ENCODE measurements at places on chromosomes 16 and 17.
A peak's percentile ranks its signal among the peaks of the same experiment; 100 is the strongest.

DNA sequence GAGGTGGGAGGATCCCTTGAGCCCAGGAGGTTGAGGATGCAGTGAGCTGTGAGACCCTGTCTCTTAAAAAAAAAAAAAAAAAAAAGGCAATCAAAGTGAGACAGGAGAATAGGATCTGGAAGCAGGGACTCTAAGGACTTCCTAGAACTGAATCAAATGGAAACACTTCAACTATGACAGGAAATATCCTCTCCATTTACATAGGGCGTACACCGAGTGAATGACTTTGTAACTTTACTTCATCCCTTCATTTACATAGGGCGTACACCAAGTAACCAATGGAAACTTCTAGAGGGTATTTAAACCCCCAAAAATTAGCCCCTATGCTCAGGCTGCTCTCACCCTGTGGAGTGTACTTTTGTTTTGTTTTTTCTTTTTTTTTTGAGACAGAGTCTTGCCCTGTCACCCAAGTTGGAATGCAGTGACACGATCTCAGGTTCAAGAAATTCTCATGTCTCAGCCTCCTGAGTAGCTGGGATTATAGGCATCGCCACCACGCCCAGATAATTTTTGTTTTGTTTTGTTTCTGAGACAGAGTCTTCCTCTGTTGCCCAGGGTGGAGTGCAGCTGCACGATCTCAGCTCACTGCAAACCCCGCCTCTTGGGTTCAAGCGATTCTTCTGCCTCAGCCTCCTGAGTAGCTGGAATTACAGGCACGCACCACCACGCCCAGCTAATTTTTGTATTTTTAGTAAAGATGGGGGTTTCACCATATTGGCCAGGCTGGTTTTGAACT is 9.6 kb upstream of the PRPSAP1 start:
- no peak for DNase-seq

DNA sequence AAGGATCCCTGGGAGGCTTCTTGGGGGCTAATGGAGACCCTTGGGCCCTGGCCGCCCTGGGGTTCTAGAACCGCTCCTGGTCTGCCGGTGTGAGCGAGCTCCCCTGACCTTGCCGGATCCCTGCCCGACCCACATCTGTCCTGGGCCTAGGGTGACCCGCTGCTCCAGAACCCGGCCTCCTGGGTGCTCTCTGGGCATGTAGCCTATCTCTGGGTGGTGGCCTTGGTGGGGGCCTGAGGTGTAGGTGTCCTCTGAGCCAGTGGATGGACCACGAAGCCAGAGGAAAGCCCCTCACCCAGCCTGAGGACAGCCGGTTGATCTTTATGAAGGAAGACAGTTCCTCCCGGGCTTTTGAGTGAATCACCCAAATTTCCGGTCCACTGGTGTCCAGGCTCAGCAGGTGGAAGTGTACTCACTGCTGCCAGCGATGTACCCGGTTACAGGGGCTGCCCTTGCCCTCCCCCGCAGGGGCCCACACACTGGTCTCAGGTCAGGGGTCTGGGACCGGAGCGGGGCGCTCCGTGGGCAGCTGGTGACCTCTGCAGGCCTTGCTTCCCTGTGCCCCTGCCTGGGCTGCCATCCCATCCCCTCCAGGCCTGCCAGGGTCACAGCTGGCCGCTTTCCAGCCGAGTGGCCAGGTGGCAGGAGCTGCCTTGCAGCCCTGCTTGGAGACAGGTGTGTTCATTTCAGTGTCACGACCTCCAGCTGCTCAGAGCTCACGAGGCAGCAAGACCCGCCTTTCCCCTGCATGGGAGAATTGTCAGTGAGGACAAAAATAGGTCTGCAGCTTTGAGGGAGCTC is 10.5 kb upstream of the GSE1 start:
- no peak for DNase-seq

DNA sequence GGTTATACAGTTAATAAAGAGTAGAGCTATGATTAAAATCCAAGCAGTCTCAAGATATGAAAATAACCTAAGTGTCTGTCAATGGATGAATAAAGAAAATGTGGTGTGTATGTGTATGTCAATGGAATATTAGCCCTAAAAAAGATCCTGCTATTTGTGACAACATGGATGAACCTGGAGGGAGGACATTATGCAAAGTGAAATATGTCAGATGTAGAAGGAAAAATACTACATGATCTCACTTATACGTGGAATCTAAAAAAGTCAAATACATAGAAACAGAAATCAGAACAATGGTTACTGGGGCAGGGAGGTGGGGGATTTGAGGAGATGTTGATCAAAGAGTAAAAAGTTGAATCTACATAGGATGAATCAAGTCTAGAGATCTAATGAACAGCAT is 20.4 kb downstream of the BRIP1 start:
- DNase-seq, result no peak

DNA sequence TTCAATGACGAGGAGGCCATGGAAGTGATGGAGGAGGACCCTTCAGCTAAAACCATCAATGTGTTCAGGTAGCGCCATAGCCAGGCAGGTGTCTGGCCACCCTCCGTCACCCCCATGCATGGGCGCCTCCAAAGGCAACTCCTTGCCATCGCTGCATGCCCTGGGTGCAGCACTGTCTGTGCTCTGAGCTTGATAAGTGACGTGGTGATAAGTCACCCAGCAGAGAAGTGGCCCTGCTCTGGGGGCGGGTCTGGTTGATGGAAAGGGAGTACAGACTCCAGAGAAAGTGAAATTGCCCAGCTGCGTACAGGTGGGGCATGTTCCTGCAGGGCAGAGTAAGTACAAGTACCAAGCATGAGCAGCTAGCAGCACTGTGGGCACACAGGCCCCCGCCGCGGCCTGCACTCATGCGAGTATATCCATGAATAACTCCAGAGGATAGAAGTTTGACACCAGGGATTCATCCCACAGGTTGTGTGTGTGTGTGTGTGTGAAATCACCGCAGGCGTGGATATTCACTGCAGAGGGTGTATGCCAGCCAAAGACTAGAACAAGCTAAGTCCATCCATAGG is 13.1 kb downstream of the DNAI2 start:
- no peak for DNase-seq

GRCh38 chr17:81434072-81434471 is 38.8 kb downstream of the BAHCC1 start:
- no peak for DNase-seq

- no peak for DNase-seq
These were observed 38.2 kb downstream of the KSR1 start for GRCh38 chr17:27494192-27495091.

- peak; percentile 92 for DNase-seq
These were observed 532 bp downstream of the KDM6B start for GRCh38 chr17:7834542-7834956.

GRCh38 chr16:69031877-69032301 is 73.6 kb upstream of the HAS3 start:
- no peak for DNase-seq

GRCh38 chr16:27177031-27177774 is 26.1 kb upstream of the KDM8 start:
- DNase-seq, result no peak

GRCh38 chr16:57867000-57867561 is 64.8 kb upstream of the KIFC3 start:
- DNase-seq, result no peak

GRCh38 chr17:74960570-74961342 is 11.8 kb downstream of the HID1 start:
- no peak for DNase-seq

DNA sequence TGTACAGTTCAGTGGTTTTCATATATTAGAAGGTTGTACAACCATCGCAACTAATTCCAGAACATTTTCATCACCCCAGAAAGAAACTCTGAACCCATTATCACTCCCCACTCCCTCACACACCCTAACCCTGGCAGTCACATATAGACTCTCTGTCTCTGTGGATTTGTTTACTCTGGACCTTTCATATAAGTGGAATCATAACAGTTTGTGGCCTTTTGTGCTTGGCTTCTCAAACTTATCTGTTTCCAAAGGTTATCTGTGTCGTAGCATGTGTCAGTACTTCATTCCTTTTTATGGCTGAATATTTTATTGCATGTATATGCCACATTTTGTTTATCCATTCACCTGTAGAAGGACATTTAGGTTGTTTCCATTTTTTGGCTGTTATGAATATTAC is 12.4 kb downstream of the TENT4B start:
- no peak for DNase-seq

GRCh38 chr16:49335828-49336227 is 37.8 kb upstream of the C16orf78 start:
- no peak for DNase-seq

GRCh38 chr17:17801800-17802481 is 34.8 kb downstream of the SREBF1 start:
- no peak for DNase-seq

DNA sequence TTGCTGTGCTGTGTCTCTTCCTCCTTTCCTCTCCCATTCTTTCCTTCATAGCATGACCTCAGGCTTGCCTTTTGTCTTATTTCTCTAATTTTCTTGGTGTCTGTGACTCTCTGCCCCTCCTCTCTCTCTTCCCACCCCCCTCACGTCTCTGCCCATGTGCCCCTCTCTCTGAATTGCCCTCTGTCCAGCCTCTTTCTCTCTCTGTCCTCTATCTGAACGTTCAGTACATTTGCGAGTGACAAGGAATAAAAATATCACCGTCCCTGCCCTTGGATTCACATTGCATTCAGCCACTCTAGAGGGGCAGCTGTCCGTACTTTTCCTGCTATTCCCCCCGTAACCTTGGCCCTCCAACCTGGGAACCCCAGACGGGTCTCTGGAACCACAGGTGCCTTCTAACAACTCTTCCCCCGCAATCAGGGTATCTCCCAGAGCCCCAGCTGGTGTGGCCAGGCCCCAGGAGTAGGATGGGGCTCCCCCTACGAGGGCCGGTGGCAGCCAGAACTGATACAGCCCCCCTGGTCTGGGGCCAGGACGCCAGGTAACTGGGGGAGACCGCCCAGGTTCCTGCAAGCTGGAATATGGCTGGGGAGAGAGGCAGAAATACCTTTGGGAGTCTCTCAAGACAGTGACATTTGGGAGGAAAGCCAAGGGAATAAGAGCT is 1.8 kb downstream of the KIF1C start:
- no peak for DNase-seq

- DNase-seq, result no peak
These were observed 7.4 kb downstream of the USP22 start for GRCh38 chr17:21035406-21035805.

Measured in vagina (tissue), 2 donors.